Right renal pelvis (tissue), 4 donors: ENCODE measurements at places on chromosomes 11 and 22.
A peak's percentile ranks its signal among the peaks of the same experiment; 100 is the strongest.

GRCh38 chr22:44819966-44820631 is 67.7 kb downstream of the ARHGAP8 start:
- DNase-seq: no peak

- no peak for DNase-seq
These were observed 2.2 kb upstream of the TUT1 start for GRCh38 chr11:62593434-62594044.

DNA sequence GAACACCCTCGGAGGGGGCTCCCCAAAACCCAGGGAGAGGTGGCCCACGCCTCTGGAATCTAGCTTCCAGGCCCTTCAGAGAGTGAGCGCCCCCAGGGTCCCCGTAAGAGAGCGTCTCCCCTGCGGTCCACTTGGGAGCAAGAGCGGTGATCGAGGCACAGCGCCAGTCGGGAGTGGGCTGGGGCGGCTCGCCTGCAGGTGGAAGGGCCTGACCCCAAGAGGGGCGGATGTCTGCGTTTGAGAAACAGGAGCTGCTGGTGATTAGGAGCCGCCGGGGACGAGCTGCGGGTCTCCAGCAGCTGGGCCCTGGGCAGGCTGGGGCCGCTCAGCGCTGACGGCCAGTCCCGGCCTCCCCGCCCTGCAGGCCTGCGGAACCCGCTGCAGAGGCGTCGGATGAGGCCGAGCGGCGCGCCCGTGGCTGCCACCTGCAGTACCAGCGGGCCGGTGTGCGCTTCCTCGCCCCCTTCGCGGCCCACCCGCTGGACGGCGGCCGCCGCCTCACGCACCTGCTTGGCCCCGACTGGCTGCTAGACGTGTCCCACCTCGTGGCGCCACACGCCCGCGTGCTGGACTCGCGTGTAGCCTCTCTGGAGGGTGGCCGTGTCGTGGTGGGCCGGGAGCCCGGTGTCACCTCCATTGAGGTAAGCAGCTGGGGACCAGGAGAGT is 10.0 kb downstream of the TMEM132A start:
- no peak for DNase-seq

DNA sequence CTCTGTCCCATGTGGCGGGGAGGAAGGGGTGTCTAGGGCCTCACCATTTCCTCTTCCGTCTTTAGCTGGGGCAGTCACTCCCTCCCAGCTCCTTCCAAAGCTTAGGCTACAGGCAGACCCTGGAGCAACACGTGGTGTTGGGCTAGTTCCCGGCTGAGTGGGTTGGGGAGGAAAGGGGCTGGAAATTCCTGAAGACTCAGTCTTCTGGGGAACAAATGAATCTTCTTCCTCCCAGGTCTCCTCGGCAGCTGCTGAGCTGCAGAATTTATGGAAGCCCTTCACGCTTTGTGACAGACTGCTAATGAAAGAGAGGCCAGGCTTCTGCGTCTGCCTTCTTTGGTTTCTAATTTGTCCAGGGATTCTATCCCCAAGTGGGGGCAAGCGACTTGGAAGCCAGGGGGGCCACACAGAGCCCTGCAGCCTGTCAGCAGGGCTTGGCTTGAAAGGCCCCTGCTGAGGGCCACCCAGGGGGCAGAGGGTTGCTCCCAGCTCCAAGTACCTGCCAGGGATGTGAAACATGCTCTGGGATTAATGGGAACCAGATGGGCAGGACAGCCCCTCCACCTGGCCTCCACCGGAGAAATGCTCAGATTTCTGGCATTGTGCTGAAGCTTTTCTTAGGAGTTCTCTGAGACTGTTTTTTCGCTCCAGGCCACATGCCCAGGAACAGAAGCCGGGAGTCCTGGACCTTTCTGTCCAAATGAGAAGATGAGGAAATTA is 123.1 kb downstream of the PKNOX2 start:
- peak; percentile 64 for DNase-seq

DNA sequence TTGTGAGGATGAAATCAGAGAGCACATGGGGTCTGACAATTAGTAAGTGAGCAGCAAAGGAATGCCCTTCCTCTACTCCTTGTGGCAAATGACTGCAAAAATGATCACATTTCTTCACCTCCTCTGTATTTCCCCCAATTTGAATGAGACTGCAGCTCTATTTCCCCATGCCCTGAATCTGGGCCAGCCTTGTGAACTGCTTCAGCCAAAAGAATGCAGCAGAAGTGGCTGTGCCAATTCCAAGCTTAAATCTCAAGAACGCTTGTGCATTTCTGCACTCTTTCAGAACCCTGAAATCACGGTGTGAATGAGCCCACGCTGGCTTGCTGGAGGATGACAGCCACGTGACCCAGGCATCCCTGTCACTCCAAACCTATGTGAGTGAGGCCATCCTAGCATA is 9.9 kb downstream of the SLC43A3 start:
- no peak for DNase-seq

DNA sequence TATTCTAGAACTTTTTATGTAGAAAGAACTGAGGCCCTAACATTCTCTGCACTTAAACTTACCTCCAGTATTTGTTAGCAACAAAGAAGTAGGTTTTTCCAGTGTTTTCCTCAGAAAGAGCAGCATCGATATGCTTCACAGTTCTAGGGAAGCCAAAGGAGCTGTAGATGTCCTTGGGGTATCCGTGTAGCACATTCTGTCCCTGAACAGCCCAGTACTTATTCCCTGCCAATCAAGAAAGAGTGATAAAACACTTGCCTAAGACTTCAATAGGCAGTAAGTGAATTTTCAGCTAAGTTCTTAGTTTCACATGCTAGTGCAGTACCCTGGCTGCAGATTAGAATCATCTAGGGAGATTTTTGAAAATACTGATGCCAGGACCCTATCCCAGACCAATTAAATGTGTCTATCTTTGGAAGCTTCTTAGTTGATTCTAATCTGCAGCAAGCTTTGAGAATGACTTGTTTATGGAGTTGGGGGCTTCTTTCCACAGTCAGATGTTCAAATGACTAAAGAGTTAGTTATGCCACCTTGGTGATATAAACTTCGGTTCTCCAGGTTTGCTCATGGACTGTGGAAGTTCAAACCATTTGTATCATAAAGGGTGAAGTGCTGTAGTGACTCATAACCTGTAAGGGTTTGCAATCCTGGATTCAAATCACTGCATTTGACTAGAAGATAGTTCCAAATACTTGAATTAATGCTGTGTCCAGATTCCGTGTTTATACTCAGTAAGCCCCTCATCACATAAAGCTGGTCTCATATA is 6.5 kb downstream of the MMP1 start:
- no peak for DNase-seq

DNA sequence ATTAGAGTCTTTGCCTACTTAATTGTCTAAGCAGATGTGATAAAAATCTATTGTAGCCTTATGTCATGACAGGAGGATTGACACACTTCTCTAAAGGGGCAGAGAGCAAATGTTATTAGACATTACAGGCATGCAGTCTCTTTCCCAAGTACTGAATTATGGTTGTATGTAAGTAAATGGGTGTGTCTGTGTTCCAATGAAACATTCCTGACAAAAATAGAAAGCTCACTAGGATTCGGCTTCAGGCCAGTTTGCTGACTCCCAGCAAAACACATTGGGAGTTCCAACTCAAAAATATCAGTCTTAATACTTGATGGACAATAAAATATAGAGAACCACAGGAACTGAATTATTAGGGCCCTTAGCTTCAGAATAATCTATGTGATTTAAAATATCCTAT is 1480.4 kb downstream of the FAM181B start:
- no peak for DNase-seq

GRCh38 chr11:11558396-11558795 is 63.4 kb downstream of the GALNT18 start:
- no peak for DNase-seq

DNA sequence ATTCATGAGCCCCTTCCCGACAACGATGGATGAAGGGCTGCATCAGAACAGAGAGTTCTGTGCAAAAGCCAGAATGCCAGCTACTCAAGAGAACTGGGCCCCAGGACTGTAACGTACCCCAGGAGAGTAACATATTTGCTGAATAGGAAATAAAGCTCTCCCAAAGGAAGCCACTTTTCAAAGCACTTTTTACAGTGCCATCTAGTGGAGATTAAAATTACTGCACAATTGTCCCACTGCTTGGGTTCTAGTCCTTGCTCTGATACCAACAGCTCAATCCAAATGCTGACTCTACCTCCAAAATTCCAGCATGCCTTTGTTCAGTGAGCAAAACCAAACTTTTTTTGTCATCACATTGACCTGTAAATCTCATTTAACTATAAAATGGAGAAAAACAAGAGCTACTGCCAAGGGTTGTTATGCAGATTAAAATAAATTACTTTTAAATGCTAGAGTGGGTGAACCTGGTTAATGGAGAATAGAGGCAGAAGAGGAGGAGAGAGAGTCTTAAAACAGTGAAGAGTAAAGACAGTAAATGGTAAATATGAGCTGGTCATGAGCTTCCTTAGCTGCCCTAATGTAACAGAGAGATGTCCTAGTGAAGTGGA is 87.6 kb upstream of the FSHB start:
- DNase-seq: peak; percentile 25

- no peak for DNase-seq
These were observed 23.6 kb downstream of the KCNJ4 start for GRCh38 chr22:38431266-38432010.

DNA sequence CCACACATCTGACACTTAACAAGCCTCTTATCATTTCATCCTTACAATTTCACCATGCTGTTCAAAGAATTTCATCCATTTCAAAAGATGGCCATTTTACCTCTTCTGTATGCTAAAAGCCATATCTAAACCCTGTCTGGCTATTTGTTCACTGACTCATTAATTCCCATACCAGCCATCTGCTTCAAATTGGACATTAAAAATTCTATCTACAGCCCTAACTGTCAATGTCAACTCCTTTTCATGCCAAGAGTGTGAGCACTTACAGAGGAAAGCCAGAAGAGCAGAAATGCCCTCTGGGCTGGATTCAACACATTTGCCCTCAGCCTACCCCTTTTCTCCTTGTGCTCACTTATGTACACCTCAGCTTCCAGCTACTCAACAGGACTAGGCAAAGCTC is 59.2 kb downstream of the SYTL2 start:
- no peak for DNase-seq

DNA sequence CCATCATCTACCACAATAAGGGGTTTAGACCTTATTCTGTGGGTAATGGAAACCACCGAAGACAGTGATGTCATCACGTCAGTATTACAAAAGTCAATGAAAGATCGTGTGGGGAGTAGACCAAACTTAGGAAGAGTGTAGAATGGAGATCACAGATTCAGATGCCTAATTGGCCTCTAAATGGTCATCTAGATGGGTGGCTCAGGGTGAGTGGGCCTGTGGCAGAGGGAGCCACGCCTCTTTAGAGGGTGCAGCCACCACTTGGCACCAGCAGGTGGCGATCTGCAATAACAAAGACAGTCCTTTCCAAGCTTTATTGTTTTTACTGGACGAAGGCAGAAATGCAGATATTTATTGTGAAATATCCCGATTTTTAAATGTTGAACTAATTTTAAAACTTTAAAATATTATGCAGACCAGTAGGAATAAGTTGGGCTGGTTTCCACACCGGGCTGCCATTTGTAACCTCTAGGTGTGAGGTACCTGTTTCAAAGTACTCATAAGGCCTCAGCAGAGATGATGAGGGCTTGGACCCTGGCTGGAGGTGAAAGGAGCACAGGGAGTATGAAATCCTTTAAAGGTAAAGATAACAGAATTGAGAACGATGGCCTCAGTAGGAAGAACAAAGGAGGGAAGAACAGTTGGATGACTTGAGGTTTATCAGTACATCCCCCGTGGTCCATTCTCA is 222.0 kb downstream of the DBX1 start:
- no peak for DNase-seq

DNA sequence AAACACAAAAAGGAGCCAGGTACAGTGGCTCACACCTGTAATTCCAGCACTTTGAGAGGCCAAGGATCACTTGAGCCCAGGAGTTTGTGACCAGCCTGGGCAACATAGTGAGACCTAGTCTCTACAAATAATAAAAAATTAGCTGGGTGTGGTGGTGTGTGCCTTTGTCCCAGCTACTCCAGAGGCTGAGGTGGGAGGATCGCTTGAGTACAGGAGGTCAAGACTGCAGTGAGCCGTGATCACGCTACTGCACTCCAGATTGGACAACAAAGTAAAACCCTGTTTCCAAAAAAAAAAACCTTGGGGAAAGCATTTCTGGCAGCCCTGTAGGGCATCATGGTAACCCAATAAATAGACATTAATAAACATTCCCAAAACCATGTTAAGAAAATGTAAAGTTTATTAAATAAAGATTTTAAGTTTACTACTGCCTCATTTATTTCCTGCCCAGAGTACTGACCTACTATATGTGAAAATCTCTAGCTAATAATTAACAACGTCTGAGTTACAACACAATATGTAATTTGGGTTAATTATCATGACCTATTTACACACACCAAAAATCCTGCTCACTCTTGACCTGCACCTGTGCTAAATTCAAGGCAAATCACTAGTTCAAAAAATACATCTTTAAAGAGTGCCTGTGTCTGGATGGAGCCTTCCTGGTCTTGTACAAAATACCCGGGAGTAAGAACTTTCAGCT is 8.4 kb downstream of the EEF1G start:
- no peak for DNase-seq

GRCh38 chr11:126146454-126147192 is 64.8 kb downstream of the RPUSD4 start:
- DNase-seq: no peak

GRCh38 chr11:63883791-63884190 is 33.2 kb downstream of the RCOR2 start:
- no peak for DNase-seq

- no peak for DNase-seq
These were observed 7.9 kb downstream of the TIGD3 start for GRCh38 chr11:65362320-65362931.

- DNase-seq: no peak
These were observed 21.7 kb upstream of the KIAA0930 start for GRCh38 chr22:45262195-45262930.

- no peak for DNase-seq
These were observed 30.6 kb upstream of the YAP1 start for GRCh38 chr11:102079625-102080024.

DNA sequence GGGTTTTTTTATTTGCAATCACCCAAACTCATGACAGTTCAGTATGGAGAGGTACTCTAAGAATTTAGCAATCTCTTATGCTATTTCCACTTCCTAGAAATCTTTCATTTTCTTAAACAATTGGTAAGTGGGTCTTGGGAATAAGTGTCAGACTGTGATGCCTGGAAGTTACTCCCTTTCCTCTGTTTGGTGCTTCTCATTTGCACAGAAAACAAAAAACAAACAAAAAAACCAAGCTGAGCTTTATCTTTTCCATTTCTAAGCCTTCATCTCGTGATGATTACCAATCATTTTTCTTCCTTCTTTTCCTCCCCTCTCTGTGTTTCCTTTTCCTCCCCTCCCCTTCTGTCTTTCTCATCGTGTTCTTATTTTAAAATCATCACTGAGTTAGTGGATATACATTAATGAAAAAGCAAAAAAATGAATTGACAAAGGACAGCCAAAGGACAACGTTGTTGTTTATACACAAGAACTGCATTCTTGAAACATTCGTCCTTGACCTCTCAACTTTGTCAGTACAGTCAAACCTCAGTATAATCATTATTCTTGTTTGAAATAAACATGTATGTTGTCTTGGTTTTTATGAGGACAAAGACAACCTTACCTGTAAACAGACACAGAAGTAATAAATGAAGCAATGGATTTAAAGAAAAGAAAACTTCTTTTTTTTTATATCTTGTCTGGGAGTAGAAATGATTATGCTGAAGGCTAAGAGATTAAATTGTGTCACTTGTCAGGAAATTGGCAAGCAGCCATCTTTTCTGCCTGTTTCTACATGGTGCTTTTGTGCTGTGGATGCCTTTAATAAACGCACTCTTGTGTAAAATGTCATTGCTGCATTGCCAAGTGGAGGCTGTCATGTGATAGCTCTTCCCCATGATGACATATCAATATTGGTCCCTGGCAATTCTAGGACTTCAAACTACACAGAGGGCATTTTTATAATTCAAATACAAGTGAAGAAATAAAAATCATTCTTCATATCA is 803.2 kb upstream of the CCDC90B start:
- no peak for DNase-seq

- DNase-seq: no peak
These were observed 7.0 kb downstream of the RHBDD3 start for GRCh38 chr22:29260601-29261315.
